ENCODE measurements at places on chromosomes 13 and 19.

DNA sequence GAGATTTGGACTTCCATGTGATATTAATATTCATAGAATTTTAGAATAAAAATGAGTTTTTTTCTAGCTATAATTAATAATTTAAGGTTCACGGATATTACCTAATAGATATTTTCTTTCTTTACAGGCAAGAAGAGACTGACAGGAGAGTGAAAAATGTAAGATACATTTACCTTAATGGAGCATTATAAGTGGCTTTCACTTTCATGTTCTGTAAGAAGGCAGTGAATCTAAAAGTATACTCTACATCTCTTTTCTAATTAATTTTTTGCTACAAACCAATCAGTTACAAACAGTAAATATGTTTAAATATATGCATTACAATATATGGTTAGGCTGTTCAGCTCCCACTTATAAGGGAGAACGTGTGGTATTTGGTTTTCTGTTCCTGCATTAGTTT lies 159.1 kb downstream of the LMO7 start:
- DNase-seq: no peak

DNA sequence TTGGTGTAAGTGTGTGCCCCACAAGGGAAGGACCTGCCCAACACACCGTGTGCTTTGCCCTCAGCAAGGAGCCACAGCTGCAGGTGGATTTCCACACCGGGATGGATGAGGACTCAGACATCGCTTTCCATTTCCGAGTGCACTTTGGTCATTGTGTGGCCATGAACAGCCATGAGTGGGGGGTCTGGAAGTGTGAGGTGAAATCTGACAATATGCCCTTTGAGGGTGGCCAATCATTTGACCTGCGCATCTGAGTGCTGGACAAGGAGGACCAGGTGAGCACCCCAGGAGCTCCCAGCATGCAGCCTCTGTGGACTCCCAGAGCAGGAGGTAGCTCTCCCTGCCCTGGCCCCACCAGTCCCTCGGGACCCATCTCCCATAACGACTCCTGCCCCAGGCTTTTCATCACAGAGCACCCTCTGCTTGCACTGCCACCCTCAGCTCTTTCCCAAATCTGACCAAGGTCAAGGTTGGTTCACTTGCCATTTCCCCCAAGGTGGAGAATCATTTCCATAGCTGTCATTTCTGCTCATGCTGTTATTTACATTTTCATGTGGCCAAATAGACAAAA lies 13.2 kb upstream of the EID2 start:
- DNase-seq: no peak

DNA sequence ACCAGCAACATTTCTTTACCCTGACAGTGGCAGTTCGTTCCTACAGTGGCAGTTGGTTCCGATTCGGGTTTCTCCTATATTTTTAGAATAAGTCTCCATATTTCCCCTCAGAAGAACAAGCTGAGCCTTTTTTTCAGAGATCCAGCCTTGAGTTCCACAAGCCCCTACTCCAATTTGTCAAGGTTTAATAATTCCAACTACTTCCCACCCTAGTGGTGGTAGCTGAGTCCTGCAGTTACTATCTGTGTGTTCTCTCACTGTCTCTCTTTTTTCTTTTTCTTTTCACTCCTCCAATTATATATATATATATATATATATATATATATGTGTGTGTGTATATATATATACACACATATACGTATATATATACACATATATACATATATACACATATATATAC lies 1347.3 kb downstream of the PCDH9 start:
- DNase-seq: no peak

GRCh38 chr19:10418485-10419199 lies 1.7 kb upstream of the PDE4A start:
- no peak for DNase-seq

- DNase-seq: no peak
Measured at GRCh38 chr19:31325342-31325741, 23.9 kb downstream of the TSHZ3 start.

- no peak for DNase-seq
Measured at GRCh38 chr19:40612831-40613689, 11.9 kb downstream of the LTBP4 start.

DNA sequence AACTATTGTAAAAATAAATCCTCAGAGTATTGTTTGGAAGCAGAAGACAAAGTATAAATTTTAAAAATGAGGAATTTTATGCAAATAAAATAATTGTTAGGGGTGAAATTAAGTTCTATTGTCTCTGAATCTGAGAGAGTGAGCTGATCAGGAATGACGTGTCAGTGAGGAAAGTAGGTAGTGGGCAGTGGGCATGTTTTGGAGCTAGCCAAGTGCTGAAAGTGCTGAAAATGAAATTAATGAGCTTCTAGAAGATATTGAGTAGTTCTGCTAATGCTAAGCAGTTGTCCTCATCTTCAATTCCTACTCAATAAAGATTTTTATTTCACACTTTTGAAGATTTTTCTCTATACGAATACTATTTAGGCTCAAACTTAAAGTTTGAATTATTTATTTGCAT lies 1167.8 kb upstream of the PCDH20 start:
- no peak for DNase-seq

DNA sequence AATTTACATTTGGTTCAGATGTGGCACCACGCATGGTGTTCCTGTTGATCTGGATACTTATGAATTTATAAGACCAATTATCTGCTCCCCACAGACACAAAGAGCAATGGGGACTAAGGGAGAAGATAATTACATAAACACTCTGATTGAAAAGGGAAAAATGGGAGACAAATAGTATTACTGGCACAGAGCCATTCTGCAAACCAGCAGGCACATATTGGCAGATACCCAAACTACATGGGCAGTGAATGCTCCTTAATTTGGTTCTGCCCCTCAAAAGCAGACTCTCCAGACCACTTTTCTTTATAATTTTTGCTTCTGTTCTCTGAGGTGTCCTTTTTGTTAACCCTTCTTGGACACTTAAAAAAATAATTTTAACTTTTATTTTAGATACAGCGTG lies 1674.2 kb downstream of the PCDH9 start:
- no peak for DNase-seq

- no peak for DNase-seq
Measured at GRCh38 chr19:56125806-56126590, 4.9 kb upstream of the ZNF787 start.

- DNase-seq: no peak
Measured at GRCh38 chr13:114072421-114072820, 60.0 kb downstream of the RASA3 start.

- no peak for DNase-seq
Measured at GRCh38 chr19:5624741-5625278, 1.9 kb downstream of the SAFB start.

- DNase-seq: no peak
Measured at GRCh38 chr13:99396446-99396845, 89.2 kb upstream of the GPR183 start.

GRCh38 chr13:41973247-41973741 lies 12.4 kb upstream of the VWA8 start:
- DNase-seq: no peak

- no peak for DNase-seq
Measured at GRCh38 chr13:62781866-62782265, 1366.2 kb upstream of the PCDH20 start.

GRCh38 chr13:54394908-54395307 lies 1366.3 kb downstream of the OLFM4 start:
- no peak for DNase-seq

- DNase-seq: no peak
Measured at GRCh38 chr13:73230716-73231115, 171.9 kb downstream of the KLF5 start.

GRCh38 chr19:50780753-50781435 lies 9.3 kb upstream of the ACP4 start:
- DNase-seq: no peak

DNA sequence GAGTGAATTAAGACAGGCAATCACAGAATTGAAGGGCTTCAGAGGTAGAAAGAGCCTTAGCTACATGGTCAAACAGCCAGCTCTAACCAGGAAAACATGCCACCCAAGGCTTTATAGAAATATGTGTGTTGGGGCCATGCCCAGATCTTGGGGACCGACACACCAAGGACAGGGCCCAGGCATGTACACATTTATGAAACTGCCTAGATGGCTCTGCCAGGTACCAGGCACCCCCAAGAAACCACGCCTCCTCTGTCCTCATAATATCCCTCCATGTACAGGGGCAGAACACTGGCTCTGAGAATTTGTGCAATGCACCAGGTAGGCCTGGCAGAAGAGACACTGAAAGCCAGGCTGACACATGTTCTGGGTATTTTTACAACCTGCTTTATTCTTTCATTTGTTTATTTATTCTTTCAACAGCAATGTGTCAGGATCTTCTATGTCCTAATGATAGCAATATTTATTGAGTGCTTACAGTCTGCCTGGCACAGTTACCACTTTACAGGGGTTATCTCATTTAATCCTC lies 137.9 kb upstream of the LSM14A start:
- DNase-seq: no peak

- no peak for DNase-seq
Measured at GRCh38 chr13:42883771-42884467, 102.5 kb downstream of the FAM216B start.

DNA sequence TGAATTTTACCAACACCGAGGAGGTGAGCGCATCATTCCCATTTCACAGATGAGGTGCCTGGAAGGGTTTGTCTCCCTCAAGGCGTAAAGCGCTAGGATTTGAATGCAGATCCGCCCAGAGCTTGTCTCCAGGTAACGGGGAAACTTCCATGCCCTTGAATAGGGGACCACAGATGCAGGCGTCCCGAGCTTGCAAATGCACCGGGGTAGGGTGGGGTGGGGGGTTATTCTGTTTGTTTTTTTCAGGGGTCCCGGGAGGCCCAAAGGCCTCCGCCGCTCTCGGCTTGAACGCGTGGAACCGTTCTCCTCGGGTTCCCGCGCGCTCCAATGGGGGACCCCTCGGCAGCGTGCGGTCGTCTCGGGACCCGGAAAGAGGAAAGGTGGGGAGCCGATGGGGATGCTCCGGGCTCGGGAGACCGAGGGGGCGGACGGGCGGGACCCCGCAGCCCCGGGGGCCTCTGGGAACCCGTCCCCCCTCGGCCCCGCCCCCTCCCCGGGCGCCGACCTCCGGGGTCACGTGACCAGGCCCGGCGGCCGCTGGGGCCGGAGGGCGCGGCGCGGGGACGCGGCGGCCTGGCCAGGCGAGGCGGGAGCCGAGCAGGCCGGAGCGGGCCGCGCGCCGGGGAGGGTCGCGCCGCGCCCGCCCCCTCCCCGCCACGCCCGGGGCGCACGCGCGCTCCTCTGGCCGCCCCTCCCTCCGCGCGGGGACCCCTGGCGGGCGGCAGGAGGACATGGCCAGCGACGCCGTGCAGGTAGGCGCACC lies at the start of gene PKN1:
Gene PKN1, plus strand, starts transcription at position 516 of the 763 bp plus-strand sequence. Its CDS starts 216 bp downstream, at position 732.
- no peak for DNase-seq

DNA sequence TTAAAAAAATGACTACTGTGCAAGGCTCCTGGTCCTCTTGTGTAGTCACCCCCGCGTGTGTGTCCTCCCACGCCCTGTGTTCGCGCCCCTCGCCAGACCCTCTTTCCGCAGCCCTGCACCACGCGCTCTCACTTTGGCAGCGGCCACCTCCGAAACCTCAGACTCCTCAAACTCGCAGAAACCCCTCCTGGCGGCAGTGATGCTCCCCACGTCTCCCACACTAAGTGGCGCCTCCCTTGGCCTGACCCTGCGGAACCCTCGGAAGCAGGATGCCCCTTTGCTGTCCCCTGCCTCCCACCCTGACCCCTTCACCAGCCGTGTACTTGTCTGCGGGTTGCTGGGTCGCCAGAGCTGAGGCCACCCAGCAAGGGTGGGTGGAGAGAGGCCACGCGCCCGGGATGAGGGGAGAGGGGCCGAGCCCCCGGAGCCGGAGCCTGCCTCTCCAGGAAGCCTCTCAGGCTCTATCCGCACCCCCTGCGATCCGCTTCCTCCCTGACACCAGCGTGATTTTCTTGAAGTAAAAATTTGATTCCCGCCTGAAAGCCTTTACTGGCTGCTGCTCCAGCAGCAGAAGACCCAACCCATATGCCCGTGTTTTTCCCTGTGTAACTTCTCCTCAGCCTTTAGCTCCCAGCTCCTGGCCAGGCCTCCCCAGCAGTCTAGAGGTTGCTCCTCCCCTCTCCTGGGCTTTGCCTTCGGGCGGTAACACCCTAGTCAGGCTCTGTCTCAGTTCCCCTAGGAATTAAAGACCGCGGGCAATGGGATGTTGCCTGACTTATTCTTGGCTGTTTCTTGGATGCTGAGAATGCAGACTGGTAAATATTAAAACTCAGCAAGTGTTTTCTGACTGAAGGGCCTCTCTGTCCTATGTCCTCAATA lies 55.2 kb downstream of the MIPEP start:
- no peak for DNase-seq

DNA sequence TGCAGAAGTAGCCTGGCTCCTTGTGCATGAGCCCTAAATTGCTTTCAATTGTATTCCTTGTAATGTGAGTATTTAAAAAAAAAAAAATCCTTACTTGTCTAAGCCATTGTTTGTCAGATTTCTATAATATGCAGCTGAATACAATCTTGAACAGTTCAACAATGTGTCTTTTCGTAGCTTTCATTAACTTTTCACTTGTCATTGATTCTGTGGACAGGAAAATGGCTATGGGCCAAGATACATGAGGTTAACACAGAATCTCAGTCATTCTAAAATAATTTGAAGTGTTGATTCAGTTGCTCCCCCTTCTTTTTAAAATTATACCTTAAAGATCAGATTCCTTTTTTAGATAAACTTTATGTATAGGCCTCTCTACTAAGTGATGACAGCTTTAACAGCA lies 395.8 kb upstream of the KLF12 start:
- DNase-seq: peak; percentile 8

DNA sequence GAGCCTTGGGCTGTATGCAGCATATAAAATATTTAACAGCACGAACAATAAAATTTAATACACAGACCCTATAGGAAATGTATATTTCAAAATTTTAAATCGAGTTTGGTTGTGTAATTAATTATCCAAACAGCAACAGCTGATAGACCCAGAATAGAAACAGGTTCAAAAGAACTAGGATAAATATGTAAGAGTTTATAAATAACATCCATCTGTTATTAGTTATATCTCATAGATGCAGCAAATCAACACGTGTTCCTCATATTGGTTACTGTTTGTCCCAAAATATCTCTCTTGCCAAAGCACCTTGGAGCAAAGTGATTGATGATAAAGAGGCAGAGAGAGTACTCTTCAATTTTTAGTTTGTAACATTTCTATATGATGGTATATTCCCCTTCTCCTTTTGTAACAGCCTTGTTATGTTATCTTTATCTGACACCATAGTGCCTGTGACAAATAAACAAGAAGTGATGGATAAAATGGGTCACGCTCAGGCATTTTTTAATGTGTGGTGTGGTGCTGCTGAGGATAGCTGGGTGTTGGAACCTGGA lies 260.6 kb upstream of the NBEA start:
- no peak for DNase-seq

DNA sequence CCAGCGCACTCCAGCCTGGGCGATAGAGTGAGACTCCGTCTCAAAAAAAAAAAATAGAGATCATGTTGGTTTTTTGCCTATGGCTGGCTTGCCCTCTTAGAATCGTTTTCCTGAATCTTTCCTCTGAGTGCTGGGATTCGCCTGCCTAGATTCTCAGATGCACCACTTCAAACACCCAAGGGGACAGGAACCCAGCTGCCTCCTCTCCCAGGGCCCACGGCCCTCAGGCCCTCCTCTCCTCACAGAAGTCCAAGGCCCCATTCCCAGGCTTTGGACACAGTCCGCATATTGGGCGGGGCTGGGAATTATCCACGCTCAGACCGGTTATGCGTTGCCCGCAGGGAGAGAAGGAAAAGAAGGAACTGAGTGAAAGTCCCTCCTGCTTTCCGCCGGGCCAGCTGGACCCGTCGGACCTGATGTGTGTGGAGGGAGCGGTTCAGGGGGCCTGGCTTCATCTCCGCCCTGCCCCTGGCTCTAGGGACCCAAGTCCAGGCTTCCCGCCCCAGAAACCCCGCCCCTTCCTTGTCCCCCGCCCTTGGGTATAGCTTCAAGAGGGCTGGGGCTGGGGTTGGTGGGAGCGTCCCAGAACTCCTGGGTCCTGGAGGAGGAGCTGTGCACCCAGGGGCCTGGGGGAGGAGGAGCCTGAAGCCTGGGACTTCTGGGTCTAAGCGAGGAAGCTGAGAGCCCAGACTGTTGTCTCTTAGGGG lies 5.8 kb downstream of the PPFIA3 start:
- no peak for DNase-seq
